ENCODE measurements at places on chromosomes 11 and 22. TPM values are rescaled to one million over a fixed set of nuclear protein-coding genes. Genes with fewer than 3 reads are reported as not detected.

Gene CCDC81
- 0.72 TPM for total RNA-seq

Gene CD3E
- not detected for total RNA-seq

Gene POTEH
- not detected for total RNA-seq

Gene DMC1
- 1.6 TPM for total RNA-seq

Gene SEPTIN3
- not detected for total RNA-seq

Gene PANX3
- not detected for total RNA-seq

Gene GLB1L3
- total RNA-seq, result not detected

Gene ETS1
- total RNA-seq, result 92.2 TPM

Gene LRRC10B
- not detected for total RNA-seq

Gene B3GAT1
- 0.09 TPM for total RNA-seq

Gene ZBTB16
- 28.0 TPM for total RNA-seq

Gene MPZL2
- total RNA-seq, result 118 TPM

Gene CCDC73
- total RNA-seq, result not detected

Gene OR8A1
- total RNA-seq, result not detected

Gene SMTN
- total RNA-seq, result 121 TPM

Gene NDUFV1
- 205 TPM for total RNA-seq

Gene PRR14L
- total RNA-seq, result 24.2 TPM

Gene OR5B12
- total RNA-seq, result not detected

Gene TSSK2
- total RNA-seq, result not detected

Gene CSRP3
- total RNA-seq, result not detected

Gene CSNK2A3
- total RNA-seq, result 0.99 TPM

Gene SMTNL1
- total RNA-seq, result not detected

Gene UPK3A
- total RNA-seq, result not detected

Gene APOL5
- total RNA-seq, result not detected

Gene TRIM48
- not detected for total RNA-seq

Gene HBE1
- not detected for total RNA-seq

Gene OR52E8
- not detected for total RNA-seq

Gene HOATZ
- not detected for total RNA-seq

Gene OR4A5
- not detected for total RNA-seq

Gene PTGDR2
- not detected for total RNA-seq

Gene APOBEC3A
- not detected for total RNA-seq

Gene FADD
- total RNA-seq, result 55.0 TPM

Gene NRGN
- total RNA-seq, result 1.3 TPM

Gene OR8G5
- not detected for total RNA-seq

Gene OR52R1
- total RNA-seq, result not detected

Gene P4HA3
- total RNA-seq, result 17.9 TPM

Gene RPL27A
- 1,244 TPM for total RNA-seq

Gene ARHGAP20
- total RNA-seq, result 1.1 TPM

Gene OR52N4
- total RNA-seq, result not detected

Gene OR51E2
- not detected for total RNA-seq

Gene ANO1
- 0.09 TPM for total RNA-seq

Gene TESMIN
- total RNA-seq, result 0.54 TPM

Gene PIWIL4
- 0.18 TPM for total RNA-seq

Gene GTPBP1
- total RNA-seq, result 26.9 TPM

Gene ROM1
- 7.3 TPM for total RNA-seq

Gene PPP2R1B
- 35.5 TPM for total RNA-seq

Gene TMEM121B
- 0.36 TPM for total RNA-seq

Gene WNT7B
- not detected for total RNA-seq

Gene CNGA4
- total RNA-seq, result not detected

Gene AASDHPPT
- total RNA-seq, result 50.6 TPM

Gene KIF18A
- 15.4 TPM for total RNA-seq

Gene GNAZ
- 0.66 TPM for total RNA-seq

Gene SYT13
- total RNA-seq, result not detected

Gene TPP1
- 57.1 TPM for total RNA-seq
